Activated naive CD8-positive, alpha-beta T cell treated with anti-CD3 and anti-CD28 coated beads, Interleukin-2, amount 10 ng/mL, durations not matched to agents 7 days and 5 days (primary cell): ENCODE measurements at places on chromosomes 1 and 21. TPM values are rescaled to one million over a fixed set of nuclear protein-coding genes. Genes with fewer than 3 reads are reported as not detected.

Gene ADGRL2
- not detected for total RNA-seq

Gene FCRL4
- total RNA-seq = not detected

Gene GOLT1A
- total RNA-seq = not detected

Gene TMEM125
- not detected for total RNA-seq

Gene LRRC7
- total RNA-seq = not detected

Gene BECN2
- total RNA-seq = not detected

Gene B3GALT2
- total RNA-seq = 6.0 TPM

Gene HCRTR1
- not detected for total RNA-seq

Gene SMIM1
- total RNA-seq = 2.1 TPM

Gene VASH2
- total RNA-seq = not detected

Gene IGSF8
- 44.6 TPM for total RNA-seq

Gene HS2ST1
- 16.8 TPM for total RNA-seq

Gene PDPN
- not detected for total RNA-seq

Gene GRIK3
- not detected for total RNA-seq

Gene USH2A
- not detected for total RNA-seq

Gene SLC2A5
- total RNA-seq = not detected

Gene CELA3B
- total RNA-seq = not detected

Gene MIXL1
- not detected for total RNA-seq
